CD4-positive, alpha-beta T cell treated with Interleukin-6 at 100 ng/mL for 8 hours (primary cell): ENCODE measurements at places on chromosomes 3 and 15.

DNA sequence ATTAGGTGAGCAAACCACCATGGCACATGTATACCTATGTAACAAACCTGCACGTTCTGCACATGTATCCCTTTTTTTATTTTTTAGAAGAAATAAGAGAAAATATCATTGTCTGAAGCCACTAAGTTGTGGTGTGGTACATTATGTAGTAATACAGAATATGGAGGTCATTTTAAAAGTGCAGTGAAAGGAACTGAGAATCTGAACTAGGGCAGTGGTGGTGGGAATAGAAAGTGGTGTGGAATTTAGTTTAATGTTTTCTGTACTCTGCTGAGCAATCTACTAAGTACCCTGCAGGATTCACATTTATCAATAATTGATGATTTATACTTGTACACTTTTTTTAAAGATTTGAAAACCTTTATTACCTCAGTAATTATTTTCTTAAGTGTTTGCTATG, 283.5 kb downstream of the CHL1 start:
- DNase-seq: no peak

DNA sequence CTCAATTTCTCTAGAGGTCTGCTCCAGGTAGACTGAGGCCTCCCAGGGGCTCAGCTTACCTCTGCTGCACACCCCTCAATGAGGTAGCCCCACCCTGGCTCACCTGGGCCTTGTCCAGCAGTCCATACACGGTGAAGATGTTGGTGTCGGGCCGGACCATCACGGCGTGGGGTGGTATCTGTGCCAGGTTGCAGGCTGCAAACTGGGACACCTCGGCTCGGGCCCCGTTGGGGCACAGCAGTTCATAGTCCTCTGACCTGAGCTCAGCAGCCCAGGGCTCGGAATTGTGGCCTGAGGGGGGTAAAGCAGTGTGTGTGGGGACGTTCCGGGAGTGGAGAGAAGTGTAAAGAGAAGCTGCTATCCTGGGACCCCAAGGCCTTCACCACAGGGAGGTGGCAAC, 23.2 kb downstream of the MELTF start:
- DNase-seq: no peak

DNA sequence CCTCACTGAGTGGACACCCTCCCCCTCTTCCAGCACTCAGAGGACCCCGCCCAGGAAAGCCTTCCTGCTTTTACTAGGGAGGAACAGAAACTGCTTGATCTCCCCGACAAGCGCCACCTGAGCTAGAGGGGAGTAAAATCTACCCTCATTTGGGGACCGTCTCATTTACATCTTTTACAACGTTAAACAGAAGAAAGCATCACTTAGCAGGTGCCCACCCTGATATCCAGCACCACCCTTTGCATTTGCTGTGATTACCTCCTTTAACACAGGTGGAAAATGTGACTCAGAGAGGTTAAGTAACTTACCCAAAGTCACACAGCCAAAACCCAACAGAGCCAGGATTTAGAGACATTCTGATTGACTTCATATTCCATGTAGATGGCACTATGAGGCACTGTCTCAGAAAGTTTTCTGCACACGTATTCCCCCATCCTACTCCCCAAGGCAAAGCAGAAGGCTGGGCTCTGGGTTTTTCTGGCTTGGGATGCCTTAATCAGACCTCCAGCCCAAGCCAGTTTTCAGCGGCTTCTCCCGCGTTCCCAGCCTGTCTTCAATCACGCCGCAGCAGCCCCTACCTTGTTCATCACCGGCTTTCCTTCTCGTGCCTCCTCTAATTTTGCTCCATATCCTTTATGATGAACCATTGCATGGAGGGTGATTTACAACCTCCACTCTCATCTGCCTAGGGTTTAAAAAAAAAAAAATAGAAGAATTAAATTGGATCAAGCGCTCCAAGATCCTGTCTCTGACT, 314.6 kb upstream of the PROK2 start:
- DNase-seq: no peak

DNA sequence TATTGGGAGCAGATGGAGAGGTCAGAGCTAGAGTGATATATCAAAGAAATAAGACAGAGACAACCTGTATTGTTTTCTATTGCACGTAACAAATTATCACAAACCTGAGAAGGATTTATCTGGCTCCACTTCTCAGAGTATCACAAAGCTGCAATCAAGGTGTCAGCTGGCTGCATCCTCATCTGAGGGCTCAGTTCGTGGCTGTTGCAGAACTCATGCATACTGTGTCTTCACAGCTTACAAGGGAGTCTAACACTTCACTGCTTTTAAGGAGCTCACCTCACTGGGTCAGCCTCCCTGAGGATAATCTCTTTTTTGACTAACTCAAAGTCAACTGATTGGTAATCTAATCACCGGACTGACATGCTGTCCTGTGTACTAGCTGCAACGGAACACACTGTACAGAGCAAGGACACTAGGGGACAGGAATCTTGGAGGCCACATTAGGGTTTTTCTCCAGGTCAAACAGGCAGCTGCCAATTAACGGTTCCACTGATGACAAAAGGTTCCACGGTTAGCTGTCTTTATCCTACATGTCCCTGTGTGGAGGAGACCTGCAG, 1006.8 kb upstream of the SEMA6D start:
- no peak for DNase-seq

GRCh38 chr3:115019900-115020299, 127.2 kb downstream of the ZBTB20 start:
- DNase-seq: no peak
